ENCODE measurements at places on chromosomes 11 and 22.

- DNase-seq, result no peak
These were observed 59.4 kb upstream of the VPREB1 start for GRCh38 chr22:22185217-22185616.

- DNase-seq, result no peak
These were observed 56.1 kb downstream of the ATM start for GRCh38 chr11:108278954-108279353.

- no peak for DNase-seq
These were observed 115.0 kb downstream of the MN1 start for GRCh38 chr22:27686534-27686933.

DNA sequence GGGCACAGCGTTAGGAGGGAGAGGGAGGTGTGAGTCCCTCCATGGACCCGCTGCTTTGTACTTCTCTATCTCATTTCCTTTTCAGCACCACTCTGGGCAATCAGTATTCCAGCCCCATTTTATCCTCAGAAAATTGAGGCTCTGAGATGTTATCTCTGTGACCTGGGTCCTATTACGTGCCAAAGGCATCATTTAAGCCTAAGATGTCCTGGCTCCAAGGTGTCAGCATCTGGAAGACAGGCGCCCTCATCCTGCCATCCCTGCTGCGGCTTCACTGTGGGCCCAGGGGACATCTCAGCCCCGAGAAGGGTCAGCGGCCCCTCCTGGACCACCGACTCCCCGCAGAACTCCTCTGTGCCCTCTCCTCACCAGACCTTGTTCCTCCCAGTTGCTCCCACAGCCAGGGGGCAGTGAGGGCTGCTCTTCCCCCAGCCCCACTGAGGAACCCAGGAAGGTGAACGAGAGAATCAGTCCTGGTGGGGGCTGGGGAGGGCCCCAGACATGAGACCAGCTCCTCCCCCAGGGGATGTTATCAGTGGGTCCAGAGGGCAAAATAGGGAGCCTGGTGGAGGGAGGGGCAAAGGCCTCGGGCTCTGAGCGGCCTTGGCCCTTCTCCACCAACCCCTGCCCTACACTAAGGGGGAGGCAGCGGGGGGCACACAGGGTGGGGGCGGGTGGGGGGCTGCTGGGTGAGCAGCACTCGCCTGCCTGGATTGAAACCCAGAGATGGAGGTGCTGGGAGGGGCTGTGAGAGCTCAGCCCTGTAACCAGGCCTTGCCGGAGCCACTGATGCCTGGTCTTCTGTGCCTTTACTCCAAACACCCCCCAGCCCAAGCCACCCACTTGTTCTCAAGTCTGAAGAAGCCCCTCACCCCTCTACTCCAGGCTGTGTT is 829 bp upstream of the APOC3 start:
- DNase-seq, result no peak

GRCh38 chr11:10076458-10077141 is 217.4 kb downstream of the SBF2 start:
- DNase-seq, result no peak

DNA sequence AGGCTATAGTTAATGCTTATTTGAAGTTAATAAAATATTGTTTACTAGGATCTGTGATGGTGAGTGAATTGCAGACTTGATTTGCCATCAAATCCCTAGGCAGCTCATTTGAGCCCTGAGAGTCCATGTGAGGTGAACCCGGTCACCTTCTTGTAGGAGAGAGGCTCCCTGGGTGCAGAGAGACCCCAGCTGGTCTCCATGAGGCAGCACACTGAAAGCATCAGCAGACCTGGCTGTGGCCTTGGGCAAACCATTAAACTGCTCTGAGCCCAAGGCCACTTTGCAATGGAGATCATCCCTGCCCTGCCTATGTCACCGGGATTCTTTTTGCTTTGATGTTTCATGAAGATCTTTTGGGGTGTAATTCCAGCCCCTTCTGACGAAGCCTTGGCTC is 125.2 kb downstream of the MICAL2 start:
- no peak for DNase-seq

DNA sequence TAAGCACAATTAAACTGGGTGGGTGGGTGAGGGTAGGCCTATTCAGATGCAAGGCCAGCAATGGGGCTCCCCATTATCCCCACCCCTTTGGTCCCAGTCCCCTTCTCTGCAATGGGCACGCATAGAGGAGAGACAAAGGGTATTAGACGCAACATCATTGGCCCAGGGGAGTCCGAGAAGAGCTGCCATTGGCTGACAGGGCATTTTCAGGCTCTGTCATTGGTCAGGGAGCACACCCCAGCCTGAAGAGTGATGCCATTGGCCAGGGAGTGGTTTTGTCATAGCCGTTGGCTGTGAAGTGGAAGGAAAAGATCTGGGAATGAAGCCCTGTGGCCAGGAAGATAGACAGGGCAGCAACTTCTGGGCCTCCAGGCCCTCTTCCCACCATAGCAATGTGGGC is 2.8 kb upstream of the TRIM3 start:
- no peak for DNase-seq

DNA sequence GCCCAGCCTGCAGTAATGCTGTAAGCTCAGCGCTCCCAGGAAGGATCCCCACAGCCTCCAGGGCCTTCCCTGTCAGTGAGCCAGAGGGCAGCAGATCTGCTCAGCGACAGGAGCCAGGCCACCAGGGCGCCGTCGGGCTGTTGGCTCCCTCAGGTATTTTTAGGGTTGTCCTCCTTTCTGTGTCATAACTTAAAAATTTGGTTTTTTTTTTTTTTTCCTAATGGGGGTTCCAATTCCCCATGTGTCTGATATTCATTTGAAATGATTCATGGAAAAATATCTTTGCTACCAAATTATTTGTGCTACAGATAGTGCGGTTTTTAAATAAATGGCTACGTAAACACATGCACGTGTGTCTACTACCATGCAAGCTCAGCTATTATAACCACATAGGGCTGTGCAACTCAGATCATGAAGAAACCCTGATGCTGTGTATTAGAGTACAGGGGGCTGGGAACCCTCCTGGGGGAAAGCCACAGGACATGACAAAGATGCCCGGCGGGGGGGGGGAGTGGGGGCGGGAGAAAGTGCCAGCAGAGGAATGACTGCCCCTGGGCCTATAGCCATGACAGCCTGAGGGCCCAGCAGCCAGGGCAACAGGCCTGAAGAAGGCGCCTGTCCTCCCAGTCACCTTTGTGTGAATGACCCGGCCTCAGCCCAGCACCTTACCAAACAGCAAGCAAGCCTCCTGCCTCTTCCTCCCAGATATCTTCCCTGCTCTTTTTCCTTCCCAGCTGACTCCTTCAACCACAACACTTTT is 89.3 kb downstream of the NAT10 start:
- no peak for DNase-seq

DNA sequence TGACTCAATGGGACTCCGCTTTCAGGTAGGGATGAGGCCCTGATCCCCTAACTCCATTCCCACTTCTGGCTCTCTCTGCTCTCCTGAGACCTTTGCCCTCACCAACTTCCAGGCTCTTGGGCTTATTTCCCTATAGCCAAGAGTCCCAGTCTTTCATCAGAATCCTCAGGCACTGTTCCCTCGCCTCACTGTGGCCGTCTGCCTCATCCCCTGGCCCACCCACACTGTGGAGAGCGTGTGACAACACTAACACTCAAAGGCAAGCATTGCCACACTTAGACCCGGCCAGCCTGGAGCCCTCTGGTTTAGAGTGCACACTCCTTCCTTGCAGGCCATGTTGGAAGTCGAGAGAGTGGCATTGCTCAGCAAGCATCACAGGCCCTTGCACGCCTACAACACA is 27.0 kb downstream of the SERPINH1 start:
- no peak for DNase-seq

DNA sequence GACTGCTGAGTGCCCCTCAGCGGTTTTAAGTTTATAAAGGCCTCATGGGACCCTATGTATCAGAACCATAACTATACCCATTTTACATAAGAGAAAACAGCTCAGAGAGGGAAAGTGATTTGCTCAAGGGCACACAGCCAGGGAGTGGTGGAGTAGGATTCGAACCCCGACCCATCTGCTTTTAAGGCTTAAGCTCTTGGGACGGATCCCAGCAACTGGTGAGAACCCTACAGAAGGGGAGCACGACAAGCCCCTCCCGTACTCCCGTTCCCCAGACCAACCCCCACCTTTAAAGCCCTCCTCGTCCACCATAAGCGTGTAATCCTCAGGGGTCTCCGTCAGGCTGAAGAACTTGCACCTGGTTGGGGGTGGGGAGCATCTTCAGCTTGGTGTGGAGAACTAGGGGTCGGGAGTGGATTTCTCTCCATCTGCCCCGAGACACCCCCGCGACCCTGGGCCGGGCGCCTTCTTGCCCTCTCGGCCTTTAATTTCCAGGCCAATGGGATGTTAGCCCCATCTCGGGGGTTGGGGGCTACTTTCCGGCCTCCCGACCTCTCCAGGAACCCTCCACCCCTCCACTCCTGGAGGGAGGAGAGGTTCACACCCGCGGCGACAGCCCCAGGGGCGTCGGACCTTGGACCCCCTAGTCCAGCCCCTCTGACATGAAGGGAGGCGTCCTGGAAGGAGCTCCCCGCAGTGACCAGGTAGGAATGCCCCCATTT is 725 bp downstream of the CASTOR1 start:
- no peak for DNase-seq

GRCh38 chr11:15929371-15929901 is 426.9 kb downstream of the SOX6 start:
- DNase-seq, result no peak

DNA sequence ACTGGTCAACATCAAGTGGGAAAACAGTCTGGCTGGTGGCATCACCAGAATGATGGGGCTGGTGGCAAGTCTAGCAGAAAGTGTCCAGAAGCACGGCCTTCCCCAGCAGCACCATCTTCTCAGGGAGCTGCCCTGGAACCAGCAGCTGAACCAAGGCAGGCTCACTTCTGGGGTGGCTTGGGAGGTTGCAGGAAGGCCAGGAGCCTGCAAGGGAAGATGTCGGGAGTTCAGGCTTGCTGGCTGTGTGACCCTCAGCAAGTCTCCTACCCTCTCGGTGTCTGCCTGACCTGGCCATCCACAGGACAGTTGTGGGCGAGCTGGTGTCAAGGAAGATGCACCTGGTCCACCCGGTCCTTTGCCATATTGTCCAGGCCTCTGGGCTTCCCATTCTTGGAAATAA is 2.3 kb upstream of the PNPLA5 start:
- DNase-seq, result no peak

DNA sequence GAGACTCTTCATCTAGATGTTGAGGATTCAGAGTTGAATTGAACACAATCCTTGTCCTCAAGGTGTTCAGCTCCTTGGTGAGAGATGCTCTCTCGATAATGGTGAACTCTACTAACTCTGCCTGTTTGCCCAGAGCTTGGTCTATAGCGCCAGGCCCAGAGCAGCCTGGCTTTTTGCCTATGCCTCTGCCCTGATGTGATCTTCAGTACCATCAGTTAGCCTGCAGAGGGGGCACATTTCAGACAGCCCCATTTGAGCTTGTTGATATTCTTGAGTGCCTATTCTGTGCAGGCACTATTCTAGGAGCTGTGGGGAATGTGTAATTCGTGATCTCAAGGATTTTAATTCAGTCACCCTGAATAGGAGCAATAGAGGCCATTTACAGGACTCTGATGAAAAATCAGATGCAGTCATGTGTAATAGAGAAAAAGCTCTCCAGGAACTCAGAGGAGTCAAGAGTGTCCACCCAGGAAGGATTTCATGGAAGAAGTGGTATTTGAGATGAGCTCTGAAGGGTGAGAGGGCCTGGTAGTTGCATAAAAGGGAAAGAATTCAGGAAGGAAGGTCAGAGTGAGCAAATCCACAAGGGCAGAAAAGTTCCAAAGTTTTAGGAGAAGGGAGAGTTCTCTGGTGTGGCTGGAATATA is 19.3 kb downstream of the GTPBP1 start:
- DNase-seq, result no peak

DNA sequence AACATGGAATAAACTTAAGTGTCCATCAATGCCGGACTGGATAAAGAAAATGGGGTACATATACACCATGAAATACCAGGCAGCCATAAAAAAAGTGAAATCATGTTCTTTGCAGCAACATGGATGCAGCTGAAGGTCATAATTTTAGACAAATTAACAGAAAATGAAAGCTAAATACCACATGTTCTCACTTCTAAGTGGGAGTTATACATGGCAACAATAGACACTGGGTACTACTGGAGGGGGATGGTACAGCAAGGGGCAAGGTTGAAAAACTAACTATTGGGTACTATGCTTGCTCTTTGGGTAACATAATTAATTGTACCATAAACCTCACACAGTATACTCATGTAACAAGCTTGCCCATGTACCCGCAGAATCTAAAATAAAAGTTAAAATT is 851.6 kb downstream of the DLG2 start:
- DNase-seq, result no peak

- DNase-seq, result no peak
These were observed 33.9 kb upstream of the SEPTIN5 start for GRCh38 chr22:19680287-19680881.

DNA sequence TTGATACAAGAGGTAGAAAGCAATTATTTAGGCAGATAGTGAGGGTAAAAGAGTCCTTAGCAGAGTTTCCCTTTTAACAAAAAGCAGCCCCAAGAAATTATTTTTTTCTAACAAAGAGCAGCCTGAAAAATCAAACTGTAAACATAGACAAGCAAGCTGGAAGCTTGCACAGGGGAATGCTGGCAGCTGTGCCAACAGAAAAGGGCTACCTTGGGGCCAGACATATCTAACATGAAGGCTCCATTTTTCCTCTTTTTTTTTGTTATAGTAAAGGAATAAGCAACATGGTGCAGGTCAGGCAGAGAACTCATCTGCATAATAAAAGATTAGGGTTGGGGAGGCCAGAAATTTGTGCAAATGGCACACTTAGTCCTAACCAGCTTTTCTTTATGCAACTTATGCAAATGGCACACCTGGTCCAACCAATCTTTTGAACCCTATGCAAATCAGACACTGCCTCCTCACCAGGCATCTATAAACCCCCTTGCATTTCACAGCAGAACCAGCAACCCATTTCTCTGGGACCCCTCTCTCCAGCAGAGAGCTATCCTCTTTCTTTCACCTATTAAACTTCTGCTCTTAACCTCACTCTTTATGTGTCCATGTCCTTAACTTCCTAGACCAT is 41.8 kb downstream of the PDGFD start:
- no peak for DNase-seq

GRCh38 chr11:128420951-128421350 is 166.4 kb downstream of the ETS1 start:
- no peak for DNase-seq

DNA sequence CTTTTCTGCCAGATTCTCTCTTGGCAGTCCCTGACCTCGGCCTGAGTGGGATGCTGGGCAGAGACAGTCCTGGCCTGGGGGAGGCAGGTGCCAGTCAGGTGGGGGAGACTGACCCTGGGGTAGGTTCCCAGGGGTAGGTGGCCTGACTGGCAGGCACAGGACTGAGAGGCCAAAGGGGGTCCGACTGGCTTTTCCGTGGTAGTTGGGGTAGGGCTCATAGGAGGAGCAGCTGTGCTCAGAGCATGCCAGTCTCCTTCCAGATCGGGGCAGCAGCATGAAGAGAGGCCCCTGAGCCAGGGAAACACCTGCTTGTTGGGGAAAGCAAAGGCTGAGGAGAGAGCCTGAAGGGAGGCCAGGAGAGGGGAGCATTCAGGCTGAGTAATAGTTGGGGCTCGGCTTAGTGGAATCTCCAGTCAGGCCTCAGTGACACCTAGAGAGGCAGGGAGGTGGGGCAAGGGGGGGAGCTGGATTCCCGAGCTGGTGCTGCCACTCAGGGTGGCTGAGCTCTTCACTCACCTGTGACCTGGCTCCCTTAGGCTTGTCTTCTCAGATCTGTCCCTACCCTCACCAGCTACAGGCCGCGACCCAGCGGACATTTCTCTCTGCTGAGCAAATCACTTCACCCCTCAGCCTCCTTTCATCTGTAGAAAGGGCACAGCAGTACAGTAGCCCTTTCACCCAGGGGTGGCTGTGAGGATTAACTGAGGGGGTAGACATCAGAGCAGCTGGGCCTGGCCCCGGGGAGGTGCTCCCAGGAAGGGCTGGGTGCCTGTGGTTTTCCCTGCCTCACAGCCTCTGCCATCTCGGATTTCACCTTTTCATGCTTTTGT is 26.2 kb downstream of the MCM5 start:
- DNase-seq, result no peak

GRCh38 chr22:40076702-40077645 is 82.2 kb downstream of the FAM83F start:
- no peak for DNase-seq
